ENCODE measurements at places on chromosomes 3 and 15. TPM values are rescaled to one million over a fixed set of nuclear protein-coding genes. Genes with fewer than 3 reads are reported as not detected.
A peak's percentile ranks its signal among the peaks of the same experiment; 100 is the strongest.

DNA sequence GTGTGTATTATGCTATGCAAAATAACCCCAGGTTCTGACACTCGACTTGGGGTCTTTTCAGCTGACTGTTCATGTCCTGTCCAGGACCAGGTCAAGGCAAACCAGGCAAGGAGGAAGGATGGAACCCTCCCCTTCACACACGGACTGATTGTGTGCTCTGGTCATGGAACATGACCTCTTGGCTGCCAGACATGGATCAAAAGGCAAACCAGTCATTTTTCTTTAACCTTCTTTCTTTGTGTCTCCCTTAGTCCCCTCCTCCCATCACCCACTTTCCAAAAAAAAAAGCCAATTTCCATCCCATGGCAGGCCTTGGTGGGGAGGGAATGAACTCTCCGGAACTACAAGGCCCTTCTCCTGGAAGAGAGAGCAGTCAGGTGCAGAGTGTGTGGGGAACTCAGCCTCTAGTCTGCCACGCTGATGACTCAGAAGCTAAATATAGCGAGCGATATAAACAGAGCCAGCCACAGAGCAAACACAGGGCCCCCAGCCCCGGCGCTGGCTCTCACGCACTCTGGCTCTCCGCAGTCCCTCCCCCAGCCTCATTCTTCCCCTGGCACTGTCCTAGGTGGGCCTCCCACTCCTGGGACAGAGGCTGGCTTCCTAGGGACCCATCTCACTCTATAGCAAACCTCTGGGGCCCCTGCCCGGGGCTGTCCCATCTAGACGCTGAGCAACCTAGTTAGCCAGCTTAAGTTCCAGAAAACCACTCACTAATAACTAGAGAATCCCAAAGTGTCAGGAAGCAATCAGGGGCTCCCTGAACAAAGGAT is 10.0 kb downstream of the BMF start:
- no peak overlapping the region for H3K4me3 ChIP-seq
- H3K4me1 ChIP-seq, result peaks cover 59% of the 10 kb centered on the region
- H3K27me3 ChIP-seq, result peaks cover under 1% of the 10 kb centered on the region
- DNase-seq, result peak; percentile 44
- peak overlapping the region; percentile 76 for H3K27ac ChIP-seq

- H3K27me3 ChIP-seq, result no peaks in the 10 kb centered on the region
- DNase-seq, result no peak
- H3K36me3 ChIP-seq, result no peaks in the 10 kb centered on the region
Measured at GRCh38 chr3:58009749-58010535, 1.7 kb downstream of the FLNB start.

DNA sequence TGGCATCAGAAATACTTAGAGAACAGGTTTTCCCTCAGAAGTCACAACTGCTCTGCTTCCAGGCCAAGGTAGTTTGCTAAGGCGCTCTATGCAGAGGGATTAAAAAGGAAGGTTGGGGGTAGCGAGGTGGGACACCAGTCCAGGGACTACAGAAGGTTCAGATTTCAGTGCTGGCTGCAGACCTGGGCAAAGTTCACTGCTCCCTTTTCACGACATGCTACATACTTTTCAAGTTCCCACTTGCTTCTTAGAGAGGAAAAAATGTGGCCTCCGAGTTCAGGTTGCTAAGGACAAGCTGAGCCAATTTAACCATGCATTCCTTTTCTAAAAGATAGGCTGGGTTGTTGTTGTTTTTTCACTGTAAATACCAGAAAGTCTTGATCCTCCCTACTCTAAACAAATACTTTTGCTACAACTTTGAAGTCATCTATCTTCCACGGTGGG is 158.6 kb upstream of the NR2F2 start:
- H3K27me3 ChIP-seq, result peaks cover 9% of the 10 kb centered on the region

DNA sequence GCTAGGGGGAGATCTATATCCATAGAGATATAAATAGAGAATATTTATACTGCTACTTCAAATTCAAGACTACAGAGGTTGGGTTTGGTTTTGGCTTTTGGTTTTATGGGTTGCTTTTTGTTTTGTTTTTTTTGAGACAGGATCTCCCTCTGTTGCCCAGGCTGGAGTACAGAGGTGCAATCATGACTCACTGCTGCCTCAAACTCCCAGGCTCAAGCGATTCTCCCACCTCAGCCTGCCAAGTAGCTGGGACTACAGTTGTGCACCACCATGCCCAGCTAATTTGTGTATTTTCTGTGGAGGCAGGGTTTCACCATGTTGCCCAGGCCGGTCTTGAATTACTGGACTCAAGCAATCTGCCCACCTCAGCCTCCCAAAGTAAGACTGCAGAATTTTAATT is 3.9 kb upstream of the UBL7 start:
- peaks cover 4% of the 10 kb centered on the region for H3K36me3 ChIP-seq
- no peaks in the 10 kb centered on the region for H3K27me3 ChIP-seq
- H3K4me1 ChIP-seq, result peaks cover 18% of the 10 kb centered on the region
- no peak overlapping the region for H3K27ac ChIP-seq
- no peak overlapping the region for H3K4me3 ChIP-seq

GRCh38 chr3:80014576-80014975 is 246.8 kb upstream of the ROBO1 start:
- no peaks in the 10 kb centered on the region for H3K36me3 ChIP-seq
- no peak overlapping the region for H3K27ac ChIP-seq
- no peaks in the 10 kb centered on the region for H3K27me3 ChIP-seq
- DNase-seq, result no peak

DNA sequence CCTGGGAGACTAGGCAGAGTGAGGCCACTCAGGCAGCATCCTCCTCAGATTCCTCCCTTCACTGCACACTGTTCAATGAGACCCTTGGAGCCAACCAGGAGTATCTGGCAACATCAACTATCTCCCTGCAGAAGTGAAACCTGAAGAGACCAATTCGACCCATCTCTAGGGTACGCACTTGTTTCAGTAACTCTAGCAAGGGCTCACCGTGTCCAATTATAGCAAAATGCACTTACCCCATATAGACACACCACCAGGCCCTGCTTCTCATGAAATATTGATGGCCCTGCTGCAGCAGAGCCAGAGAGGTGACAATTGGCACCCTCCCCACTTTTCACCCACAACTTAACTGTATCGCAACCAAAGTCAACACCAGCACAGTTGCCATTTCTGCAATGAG is 196.1 kb upstream of the IGF1R start:
- no peak overlapping the region for H3K27ac ChIP-seq
- peaks cover 12% of the 10 kb centered on the region for H3K27me3 ChIP-seq
- H3K36me3 ChIP-seq, result no peaks in the 10 kb centered on the region
- no peaks in the 10 kb centered on the region for H3K4me1 ChIP-seq

DNA sequence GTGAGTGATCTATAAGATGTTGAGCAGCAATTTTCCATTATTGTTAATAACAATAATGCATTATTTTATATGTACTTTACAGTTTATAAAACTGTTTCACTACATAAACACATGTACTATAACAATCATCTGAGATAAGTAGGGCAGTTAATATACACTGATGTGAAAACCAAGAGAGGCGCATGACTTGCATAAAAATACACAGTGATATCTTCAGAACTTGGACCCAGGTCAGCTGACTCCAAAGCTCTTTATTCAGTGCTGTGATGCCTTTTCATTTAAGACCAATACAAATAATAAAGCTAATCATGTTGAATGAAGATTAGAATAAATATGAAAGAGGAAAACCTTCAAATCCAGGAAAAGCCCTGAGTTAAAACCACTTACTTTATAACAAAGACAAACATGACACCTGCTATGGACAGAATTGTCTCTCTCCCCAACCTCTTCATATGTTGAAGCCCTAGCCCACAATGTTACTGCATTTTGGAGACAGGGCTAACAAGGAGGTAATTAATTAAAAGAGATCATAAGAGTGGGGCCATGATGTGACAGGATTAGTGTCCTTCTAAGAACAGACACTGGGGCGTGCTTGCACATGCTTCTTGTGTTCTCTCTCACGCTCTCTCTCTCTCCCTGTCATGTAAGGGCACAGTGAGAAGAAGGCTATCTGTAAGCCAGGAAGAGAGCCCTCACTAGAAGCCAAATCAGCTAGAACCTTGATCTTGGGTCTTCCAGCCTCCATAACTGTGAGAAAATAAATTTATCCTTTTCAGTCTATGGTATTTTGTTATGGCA is 55.8 kb upstream of the TSPAN3 start:
- no peaks in the 10 kb centered on the region for H3K4me1 ChIP-seq
- no peak overlapping the region for H3K27ac ChIP-seq
- H3K27me3 ChIP-seq, result no peaks in the 10 kb centered on the region
- H3K36me3 ChIP-seq, result no peaks in the 10 kb centered on the region
- no peak for DNase-seq

GRCh38 chr3:177512945-177513814 is 315.9 kb upstream of the TBL1XR1 start:
- DNase-seq, result no peak
- H3K4me3 ChIP-seq, result no peak overlapping the region

DNA sequence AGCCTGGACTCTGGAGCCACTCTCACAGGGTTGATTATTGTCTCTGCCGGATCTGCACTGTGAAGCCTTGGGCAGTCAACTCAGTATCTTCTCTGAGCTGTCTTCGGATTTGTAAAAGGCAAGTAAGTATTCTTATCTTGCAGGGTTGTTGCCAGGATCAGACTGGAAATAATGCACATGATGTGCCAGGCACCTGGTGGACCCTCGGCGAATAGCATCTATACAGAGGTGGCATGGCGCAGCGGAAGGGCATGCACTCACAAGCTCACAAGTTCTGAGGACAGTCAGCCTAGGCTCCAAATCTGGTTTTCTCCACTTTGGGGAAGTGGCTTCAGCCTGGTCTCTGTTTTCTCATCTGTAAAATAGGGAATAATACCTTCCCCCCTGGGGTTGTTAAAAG is 113.9 kb downstream of the SRGAP3 start:
- H3K27ac ChIP-seq, result no peak overlapping the region
- DNase-seq, result no peak
- H3K4me1 ChIP-seq, result peaks cover 5% of the 10 kb centered on the region
- peaks cover 2% of the 10 kb centered on the region for H3K27me3 ChIP-seq
- H3K4me3 ChIP-seq, result no peak overlapping the region

The DPPA2 gene
- total RNA-seq, result not detected

The CTDSPL gene
- total RNA-seq, result 1.5 TPM

The ACTRT3 gene
- total RNA-seq, result not detected

The ACTC1 gene
- total RNA-seq, result not detected

The AHSG gene
- 1.8 TPM for total RNA-seq

All from T-cell (primary cell).